ENCODE measurements at places on chromosomes 4 and X.

GRCh38 chr4:162761965-162762364, 404.7 kb downstream of the NAF1 start:
- no peak for DNase-seq

DNA sequence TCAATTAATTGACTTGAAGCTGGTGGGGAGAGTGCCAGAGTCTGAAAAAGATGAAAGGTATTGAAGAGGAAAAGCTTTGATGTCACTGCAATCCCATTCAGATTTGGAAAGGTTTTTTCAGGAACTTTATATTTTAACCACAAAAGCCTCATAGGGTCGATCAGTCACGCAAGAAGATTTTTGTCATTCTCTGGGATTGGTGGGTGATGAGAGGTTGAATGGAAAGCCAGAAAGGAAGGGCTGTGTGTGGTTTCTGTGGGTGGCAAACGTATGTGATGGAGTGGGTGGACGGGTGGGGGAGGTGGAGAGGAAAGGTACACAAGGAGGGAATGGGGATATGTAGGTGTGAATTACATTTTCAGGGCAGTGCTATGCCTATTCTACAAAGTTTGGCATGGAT, 173.8 kb upstream of the SCML1 start:
- no peak for DNase-seq

DNA sequence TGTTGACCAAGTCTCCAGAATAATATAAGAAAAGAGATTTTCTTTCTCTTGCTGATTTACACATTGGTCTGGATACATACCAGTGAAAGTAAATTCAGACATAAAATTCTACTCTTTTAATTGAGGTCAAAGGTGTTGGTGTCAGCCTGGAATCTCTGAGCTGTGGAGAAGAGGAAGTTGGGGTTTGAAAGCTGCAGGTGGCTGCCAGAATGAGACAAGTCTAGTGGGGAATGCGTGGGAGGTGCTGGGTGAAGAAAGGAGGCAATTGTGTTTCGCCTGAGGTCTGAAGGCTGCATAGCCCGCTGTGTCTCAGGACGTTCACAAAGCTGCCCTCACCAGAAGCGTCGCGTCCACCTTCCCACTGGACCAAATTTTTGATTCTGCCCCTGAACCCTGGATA, 31.2 kb downstream of the PHEX start:
- DNase-seq = peak; percentile 25

- no peak for DNase-seq
Observed at GRCh38 chr4:8202108-8203051, 3.3 kb downstream of the SH3TC1 start.

Measured in stimulated activated CD4-positive, alpha-beta T cell treated with anti-CD3 and anti-CD28 coated beads, Interleukin-1b, Interleukin-23, amount 100 ng/mL, for 4 hours (primary cell).